ENCODE measurements at places on chromosomes 12 and 14. TPM values are rescaled to one million over a fixed set of nuclear protein-coding genes. Genes with fewer than 3 reads are reported as not detected.

Gene SMAGP
- 2.6 TPM for total RNA-seq

Gene TBC1D30
- 4.6 TPM for total RNA-seq

Gene DNAH10
- 0.04 TPM for total RNA-seq

Gene ARMH4
- total RNA-seq, result not detected

Gene ZFHX2
- 1.8 TPM for total RNA-seq

Gene GUCY2C
- total RNA-seq, result 0.31 TPM

Gene FAM181A
- total RNA-seq, result not detected

Gene ANGEL1
- 36.4 TPM for total RNA-seq

Gene STON2
- total RNA-seq, result not detected

Gene CMA1
- total RNA-seq, result not detected

Gene CLEC2A
- total RNA-seq, result not detected

Gene PYGL
- total RNA-seq, result 3.3 TPM

Gene IRAK3
- total RNA-seq, result 0.04 TPM

Gene NOPCHAP1
- 30.3 TPM for total RNA-seq

Gene GPR65
- 8.2 TPM for total RNA-seq

Gene CCDC60
- total RNA-seq, result not detected

Gene PTPRB
- not detected for total RNA-seq

Gene ACOT4
- not detected for total RNA-seq

Gene B4GALNT1
- total RNA-seq, result 3.1 TPM

Gene BEST3
- total RNA-seq, result 60.1 TPM

Gene SRRM4
- total RNA-seq, result not detected

Gene CRACR2A
- total RNA-seq, result 31.1 TPM

Gene TAS2R20
- 2.3 TPM for total RNA-seq

Gene P2RX7
- total RNA-seq, result 0.48 TPM

Gene FAM186B
- 2.8 TPM for total RNA-seq

Gene ETNK1
- total RNA-seq, result 88.1 TPM

Gene MVK
- 35.2 TPM for total RNA-seq

Gene SSTR1
- not detected for total RNA-seq

Gene NGB
- not detected for total RNA-seq

Gene PAX9
- 4.4 TPM for total RNA-seq

Gene LRRC43
- total RNA-seq, result not detected

Gene ADCY6
- total RNA-seq, result not detected

Gene GDF3
- total RNA-seq, result not detected

Gene TM9SF1
- 23.1 TPM for total RNA-seq

Gene L2HGDH
- total RNA-seq, result 19.8 TPM

Gene PTHLH
- total RNA-seq, result not detected

Gene ZNF891
- total RNA-seq, result 5.0 TPM

Gene TGM1
- total RNA-seq, result 5.4 TPM

Gene OR4Q2
- not detected for total RNA-seq

Gene KRT78
- not detected for total RNA-seq

Gene TAS2R13
- 1.2 TPM for total RNA-seq

Gene RASSF9
- not detected for total RNA-seq

Gene DYRK2
- 32.3 TPM for total RNA-seq

Gene RBM25
- 120 TPM for total RNA-seq

Gene NR1H4
- not detected for total RNA-seq
